ENCODE measurements at places on chromosomes 7 and 10. TPM values are rescaled to one million over a fixed set of nuclear protein-coding genes. Genes with fewer than 3 reads are reported as not detected.

GRCh38 chr7:30143748-30144251 is 9.0 kb downstream of the MTURN start:
- no peak for DNase-seq

Gene MYL10
- total RNA-seq: not detected

DNA sequence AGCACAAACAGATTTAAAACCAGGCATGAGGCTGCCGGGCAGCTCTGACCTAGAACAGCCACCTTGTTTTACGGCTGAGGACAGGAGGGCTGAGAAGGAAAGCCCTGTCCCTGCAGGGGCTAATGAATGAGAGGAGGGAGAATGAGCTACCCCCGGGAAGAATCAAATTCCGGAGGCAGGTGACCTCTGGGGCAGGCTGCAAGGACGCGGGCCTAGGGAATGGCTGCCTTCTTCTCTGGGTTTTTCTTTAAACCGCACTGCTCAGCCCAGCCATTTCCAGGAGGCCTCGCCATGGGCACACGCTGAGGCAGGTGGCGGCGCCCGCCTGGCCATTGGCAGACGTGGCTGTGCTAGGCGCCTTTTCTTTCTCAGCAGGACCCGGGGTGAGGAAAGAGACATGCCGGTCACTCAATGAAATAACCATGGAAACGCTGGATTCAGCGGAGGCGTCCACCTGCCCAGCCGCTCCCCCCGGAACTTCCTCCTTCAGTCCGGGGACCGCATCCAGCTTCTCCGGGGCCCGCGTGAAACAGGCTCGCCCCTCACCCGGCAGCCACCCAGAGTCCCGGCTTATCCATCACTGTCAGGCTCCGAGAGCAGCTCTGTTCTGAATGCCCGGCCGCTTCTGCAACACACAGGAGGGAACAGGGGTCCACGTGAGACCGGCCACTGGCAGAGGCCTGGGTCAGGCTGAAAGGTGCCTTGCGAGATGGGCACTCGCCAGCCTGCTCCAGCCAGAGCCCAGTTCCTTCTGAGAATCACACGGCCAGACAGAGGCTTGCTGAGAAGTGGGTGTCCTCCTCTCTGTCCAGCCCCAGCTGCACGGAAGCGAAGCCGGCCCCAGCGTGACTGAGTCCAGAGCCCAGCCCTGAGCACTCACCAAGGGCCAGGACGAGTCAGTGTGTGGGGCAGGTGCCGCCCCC is 82.1 kb downstream of the PDGFA start:
- no peak for DNase-seq

- DNase-seq: no peak
These were observed 13.4 kb downstream of the NOC3L start for GRCh38 chr10:94349327-94349726.

Gene ZNF479
- total RNA-seq: not detected

All from B cell (primary cell).